ENCODE measurements at places on chromosomes 4 and X. TPM values are rescaled to one million over a fixed set of nuclear protein-coding genes. Genes with fewer than 3 reads are reported as not detected.

GRCh38 chrX:153800177-153800722 lies 5.8 kb downstream of the SSR4 start:
- H3K36me3 ChIP-seq = peaks cover 35% of the 10 kb centered on the region
- H3K27me3 ChIP-seq = no peaks in the 10 kb centered on the region
- DNase-seq = no peak

DNA sequence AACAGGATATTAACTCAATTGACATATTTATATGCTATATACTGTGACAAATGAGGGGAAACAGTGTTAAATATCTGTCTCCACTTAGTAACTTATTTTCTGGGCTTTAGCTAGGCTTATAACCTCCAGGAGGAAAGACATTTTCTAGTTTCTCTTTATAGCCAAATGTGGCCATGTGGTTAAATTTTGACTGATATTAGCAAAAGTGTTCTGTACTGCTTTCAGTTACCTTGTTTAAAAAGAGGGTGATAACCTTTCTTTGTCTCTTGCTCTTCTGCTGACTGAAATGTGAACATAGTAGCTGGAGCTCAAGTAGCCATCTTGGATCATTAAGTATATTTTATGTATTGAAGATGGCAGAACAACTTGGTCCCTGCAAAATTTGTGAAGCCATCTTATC lies 253.7 kb downstream of the PDHA2 start:
- no peaks in the 10 kb centered on the region for H3K36me3 ChIP-seq
- H3K4me3 ChIP-seq = no peak overlapping the region
- no peak for DNase-seq
- no peaks in the 10 kb centered on the region for H3K27me3 ChIP-seq
- H3K27ac ChIP-seq = no peak overlapping the region

DNA sequence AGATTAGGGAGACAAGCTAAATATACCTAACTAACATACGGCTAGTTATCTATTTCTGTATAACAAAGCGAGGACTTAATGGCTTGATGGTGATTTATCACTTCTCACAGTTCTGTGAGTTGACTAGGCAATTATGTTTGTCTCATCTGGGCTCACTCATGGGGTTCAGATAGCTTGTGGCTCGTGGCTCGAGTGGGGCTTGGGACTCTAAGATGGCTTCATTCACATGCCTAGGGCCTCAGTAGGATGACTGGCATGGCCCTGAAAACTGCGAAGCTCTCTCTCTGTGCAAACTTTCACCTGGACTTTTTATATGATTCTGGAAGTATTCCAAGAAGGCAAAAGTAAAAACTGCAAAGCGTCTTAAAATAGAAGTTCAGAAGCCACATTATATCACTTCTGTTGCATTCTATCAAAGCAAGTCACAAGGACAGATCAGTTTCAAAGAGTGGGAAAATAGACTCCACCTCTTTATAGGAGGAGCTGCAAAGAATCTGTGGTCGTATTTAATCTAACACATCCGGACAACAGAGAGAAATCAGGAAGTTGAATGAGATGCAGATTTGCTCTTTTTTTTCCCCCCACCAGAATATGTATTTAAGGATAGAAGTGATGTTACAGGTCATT lies 491.2 kb downstream of the INPP4B start:
- no peak for DNase-seq
- H3K36me3 ChIP-seq = no peaks in the 10 kb centered on the region
- no peak overlapping the region for H3K4me3 ChIP-seq
- H3K27me3 ChIP-seq = no peaks in the 10 kb centered on the region
- no peak overlapping the region for H3K27ac ChIP-seq

DNA sequence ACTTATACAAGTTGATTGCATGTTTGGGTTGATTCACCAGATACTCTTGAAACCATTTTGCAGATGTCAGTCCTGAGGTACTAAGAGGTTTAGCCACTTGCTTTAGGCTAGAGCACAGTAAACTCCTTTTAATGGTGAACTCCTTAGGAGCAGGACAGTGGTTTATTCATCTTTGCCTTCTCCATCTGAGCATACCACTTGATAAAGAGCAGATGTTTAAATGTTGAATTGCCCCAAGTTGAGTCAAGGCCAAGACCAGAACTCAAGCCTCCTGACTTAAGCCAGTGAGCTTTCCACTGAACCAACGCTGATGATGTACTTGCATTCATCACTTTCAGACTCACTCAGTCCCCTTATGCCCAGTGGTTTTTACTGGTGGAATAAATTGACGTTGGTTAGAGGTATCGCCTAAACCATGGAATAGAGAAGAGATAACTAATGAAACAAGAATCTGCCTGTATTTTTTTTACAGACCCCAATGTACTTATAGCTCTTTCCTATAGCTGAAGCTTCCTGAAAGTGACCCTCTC lies 7.5 kb downstream of the DAPP1 start:
- H3K4me1 ChIP-seq = peaks cover 14% of the 10 kb centered on the region
- no peak overlapping the region for H3K4me3 ChIP-seq
- no peak overlapping the region for H3K27ac ChIP-seq

GRCh38 chr4:16045687-16046086 lies 38.1 kb downstream of the PROM1 start:
- no peaks in the 10 kb centered on the region for H3K36me3 ChIP-seq
- DNase-seq = no peak
- H3K4me3 ChIP-seq = no peak overlapping the region
- H3K27ac ChIP-seq = no peak overlapping the region

DNA sequence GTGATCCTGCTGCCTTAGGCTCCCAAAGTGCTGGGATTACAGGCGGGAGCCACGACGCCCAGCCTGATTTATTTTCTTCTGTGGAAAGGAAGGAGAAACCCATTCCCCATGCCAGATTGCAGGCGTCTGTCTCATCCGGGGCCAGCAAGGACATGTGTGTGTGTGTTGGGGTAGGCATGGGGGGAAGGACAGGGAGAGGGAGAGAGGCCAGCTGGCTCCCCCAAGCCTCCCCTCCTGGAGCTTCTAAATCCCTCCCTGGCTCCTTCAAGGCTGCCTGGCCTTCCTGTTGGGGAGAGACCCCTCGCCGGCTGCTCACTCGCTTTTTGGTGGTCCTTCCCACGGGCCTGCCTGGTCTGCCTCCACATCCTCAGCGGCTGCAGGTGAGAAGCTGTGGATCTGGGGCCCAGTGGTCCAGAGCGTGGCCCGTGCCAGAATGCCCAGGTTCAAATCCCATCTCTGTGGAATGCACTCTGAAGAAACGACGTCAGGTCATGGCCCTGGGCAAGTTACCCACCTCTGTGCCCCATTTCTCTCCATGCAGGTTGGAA lies 1.3 kb upstream of the PLXNB3 start:
- H3K4me1 ChIP-seq = peaks cover 20% of the 10 kb centered on the region
- no peak for DNase-seq
- no peak overlapping the region for H3K4me3 ChIP-seq
- H3K27ac ChIP-seq = no peak overlapping the region

DNA sequence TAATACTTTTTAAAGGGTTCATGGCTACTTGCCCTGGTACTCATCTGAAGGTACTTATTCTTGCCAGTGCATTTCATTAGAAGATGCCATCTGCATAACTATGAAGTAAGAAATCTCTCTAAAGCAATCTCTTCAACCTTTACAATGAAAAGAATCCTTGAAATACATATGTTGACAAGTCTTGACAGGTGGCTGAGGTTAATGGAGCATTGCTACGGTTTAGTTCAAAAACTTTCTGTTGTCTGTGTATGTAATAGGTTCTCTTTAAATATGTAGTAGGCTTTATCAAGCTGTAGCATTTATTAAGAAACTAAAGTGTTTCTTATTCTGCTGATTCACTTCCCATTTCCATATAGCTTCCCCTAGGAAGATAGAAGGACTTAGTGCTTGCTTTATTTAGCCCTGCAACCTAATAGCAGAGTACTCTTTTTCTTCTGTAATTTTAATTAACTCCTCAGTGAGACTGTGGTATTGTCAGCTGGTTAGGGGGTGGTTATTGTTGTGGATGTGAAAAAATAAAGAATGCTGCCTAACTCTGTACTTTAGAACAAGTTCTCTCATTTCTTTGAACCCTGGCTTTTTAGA lies 39.3 kb downstream of the SLAIN2 start:
- H3K27ac ChIP-seq = peak overlapping the region; percentile 44
- DNase-seq = no peak
- H3K36me3 ChIP-seq = no peaks in the 10 kb centered on the region
- H3K4me3 ChIP-seq = no peak overlapping the region

- no peak overlapping the region for H3K4me3 ChIP-seq
- DNase-seq = no peak
- no peak overlapping the region for H3K27ac ChIP-seq
- H3K4me1 ChIP-seq = no peaks in the 10 kb centered on the region
These were observed 27.8 kb upstream of the SMIM10 start for GRCh38 chrX:134963041-134963440.

- no peaks in the 10 kb centered on the region for H3K4me1 ChIP-seq
- no peak overlapping the region for H3K4me3 ChIP-seq
- no peak overlapping the region for H3K27ac ChIP-seq
- no peaks in the 10 kb centered on the region for H3K36me3 ChIP-seq
- no peak for DNase-seq
These were observed 407.7 kb downstream of the ARAP2 start for GRCh38 chr4:35836596-35836995.

DNA sequence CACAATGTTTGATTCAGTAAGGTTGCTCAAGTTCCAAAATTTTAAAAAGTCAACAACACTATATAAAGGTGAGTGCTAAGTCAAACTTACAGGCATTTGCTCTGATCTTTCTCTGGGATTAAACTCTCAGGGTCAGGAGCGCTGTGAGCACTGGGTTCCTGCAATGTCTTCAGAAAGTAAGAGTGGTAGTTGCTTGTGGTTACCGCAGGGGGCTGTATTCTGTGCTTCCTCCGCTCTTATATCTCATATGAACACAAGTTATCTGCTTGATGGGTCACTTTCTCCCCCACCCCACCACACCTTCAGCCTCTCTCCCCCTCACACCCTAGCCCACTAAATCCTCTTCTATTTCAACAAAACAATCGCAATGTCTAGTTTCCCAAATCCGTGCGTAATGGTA lies 116.4 kb upstream of the IGSF1 start:
- no peak overlapping the region for H3K4me3 ChIP-seq
- no peaks in the 10 kb centered on the region for H3K4me1 ChIP-seq
- no peaks in the 10 kb centered on the region for H3K27me3 ChIP-seq
- no peak overlapping the region for H3K27ac ChIP-seq

DNA sequence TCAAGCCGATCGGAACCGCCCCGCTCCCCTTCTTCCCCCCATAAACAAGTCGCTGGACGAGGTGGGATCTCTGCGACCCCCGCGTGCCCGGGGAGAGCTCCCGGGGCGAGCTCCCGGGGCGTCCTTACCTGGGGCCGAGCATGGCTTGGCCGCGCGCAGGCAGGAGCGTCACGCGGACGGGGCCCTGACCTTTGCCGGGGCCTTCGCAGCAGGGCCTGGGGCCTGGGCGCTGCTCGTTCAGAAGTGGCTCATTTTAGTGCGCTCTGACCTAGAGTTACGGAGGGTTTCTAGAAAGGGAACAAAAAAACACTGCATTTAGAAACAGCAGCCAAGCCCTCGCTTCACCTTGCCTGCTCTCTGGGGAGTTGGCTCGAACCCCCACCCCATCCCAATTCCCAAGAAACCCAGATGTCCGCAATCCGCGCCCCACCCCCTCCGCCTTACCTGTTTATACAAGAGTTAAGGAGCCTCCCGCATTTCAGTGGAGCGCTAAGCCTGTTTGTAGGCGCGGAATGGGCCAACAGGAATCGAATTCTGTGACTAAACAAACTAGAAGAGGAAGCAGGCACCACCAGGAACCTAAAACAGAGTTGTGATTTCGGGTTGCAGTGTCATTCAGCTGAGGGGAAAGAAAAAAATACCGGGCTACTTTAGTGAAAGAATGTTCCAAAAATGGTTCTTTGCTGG lies 814 bp upstream of the RBM47 start:
- peak overlapping the region; percentile 71 for H3K4me3 ChIP-seq
- peaks cover 52% of the 10 kb centered on the region for H3K4me1 ChIP-seq
- peak overlapping the region; percentile 94 for H3K27ac ChIP-seq
- H3K27me3 ChIP-seq = no peaks in the 10 kb centered on the region

DNA sequence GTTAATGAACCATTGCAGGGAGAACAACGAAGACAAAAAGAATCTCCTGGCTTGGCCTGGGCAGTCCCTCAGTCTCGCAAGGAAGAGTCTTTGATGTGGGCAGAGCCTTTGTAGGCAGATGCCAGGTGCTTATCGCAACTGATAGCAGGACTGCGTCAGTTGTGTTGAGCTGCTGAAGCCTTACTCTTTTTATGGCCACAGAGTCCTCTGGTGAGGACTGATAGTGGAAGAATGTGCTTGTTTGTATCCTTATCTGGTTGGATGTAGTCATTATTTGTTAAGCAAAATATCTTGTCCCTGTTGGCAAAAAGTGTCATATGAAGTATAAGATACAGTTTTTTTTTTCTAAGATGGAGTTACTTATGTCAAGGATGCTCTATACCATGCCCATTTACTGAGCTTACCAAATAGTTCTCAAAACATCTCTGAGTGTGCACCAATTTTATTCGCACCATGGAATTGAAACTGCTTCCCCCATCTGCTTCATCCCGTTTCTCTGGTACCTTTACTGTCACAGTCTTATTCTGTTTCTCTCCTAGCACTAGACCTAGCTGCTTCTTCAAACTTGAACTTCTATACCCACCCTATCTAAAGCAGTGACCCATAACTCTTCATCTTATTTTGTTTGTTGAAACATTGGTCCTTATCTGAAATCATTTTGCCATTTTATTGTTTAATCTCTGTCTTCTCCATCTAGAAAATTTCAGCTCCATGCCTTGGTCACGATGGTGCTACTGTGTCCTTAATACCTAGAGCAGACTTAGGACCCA lies 47.0 kb upstream of the SPRY1 start:
- H3K4me3 ChIP-seq = no peak overlapping the region
- no peak for DNase-seq
- peaks cover 21% of the 10 kb centered on the region for H3K4me1 ChIP-seq
- peak overlapping the region; percentile 43 for H3K27ac ChIP-seq

- H3K4me1 ChIP-seq = peaks cover 9% of the 10 kb centered on the region
- H3K27ac ChIP-seq = no peak overlapping the region
- H3K4me3 ChIP-seq = no peak overlapping the region
- no peaks in the 10 kb centered on the region for H3K27me3 ChIP-seq
- H3K36me3 ChIP-seq = no peaks in the 10 kb centered on the region
These were observed 36.5 kb upstream of the RASL11B start for GRCh38 chr4:52825460-52826090.

- H3K4me3 ChIP-seq = no peak overlapping the region
- no peaks in the 10 kb centered on the region for H3K27me3 ChIP-seq
- no peak overlapping the region for H3K27ac ChIP-seq
- no peaks in the 10 kb centered on the region for H3K36me3 ChIP-seq
These were observed 7.0 kb downstream of the LRCH2 start for GRCh38 chrX:115226929-115227328.

- H3K4me3 ChIP-seq = no peak overlapping the region
- no peak overlapping the region for H3K27ac ChIP-seq
- DNase-seq = no peak
These were observed 45.9 kb upstream of the PPP3CA start for GRCh38 chr4:101393256-101393655.

The TMEM150C gene
- 2.4 TPM for total RNA-seq

The HGFAC gene
- total RNA-seq = not detected

The SMIM9 gene
- not detected for total RNA-seq

The CDX4 gene
- total RNA-seq = not detected

The FGB gene
- total RNA-seq = not detected

The GDPD2 gene
- 1.3 TPM for total RNA-seq

The FAT4 gene
- total RNA-seq = 1.8 TPM

Measured in esophagus squamous epithelium (tissue), 5 donors.